ENCODE measurements at places on chromosomes 7 and 10.

- no peak for DNase-seq
Measured at GRCh38 chr7:27605689-27606269, 56.9 kb downstream of the HIBADH start.

DNA sequence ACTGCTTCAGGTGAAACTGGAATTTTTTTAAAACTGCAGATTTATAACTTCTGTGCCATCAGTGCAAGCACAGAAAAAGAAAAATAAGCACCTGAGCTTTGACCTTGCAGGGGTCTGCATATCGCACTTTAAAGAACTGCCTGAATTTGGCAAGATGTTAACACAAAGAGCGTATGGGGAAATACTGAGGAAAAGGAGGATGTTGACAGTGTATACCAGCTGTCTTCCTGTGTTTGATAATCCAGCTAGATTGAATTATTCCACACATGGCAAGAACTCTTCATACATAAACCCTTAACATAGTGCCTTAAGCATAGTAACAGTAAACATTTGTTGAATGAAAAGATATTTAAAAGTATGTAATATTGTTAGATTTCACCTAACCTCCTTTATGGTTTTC is 30.0 kb downstream of the SMC3 start:
- no peak for DNase-seq

DNA sequence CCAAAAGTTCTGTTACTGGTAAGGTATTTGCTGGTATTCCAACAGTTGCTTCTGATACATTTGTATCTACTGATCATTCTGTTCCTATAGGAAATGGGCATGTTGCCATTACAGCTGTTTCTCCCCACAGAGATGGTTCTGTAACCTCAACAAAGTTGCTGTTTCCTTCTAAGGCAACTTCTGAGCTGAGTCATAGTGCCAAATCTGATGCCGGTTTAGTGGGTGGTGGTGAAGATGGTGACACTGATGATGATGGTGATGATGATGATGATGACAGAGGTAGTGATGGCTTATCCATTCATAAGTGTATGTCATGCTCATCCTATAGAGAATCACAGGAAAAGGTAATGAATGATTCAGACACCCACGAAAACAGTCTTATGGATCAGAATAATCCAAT is 131.0 kb downstream of the AASS start:
- no peak for DNase-seq

- DNase-seq = no peak
Measured at GRCh38 chr7:21030237-21030871, 243.7 kb upstream of the SP8 start.

GRCh38 chr7:156585025-156585648 is 55.4 kb upstream of the RNF32 start:
- DNase-seq = no peak

- DNase-seq = no peak
Measured at GRCh38 chr10:45308707-45309106, 6.7 kb downstream of the OR13A1 start.

- DNase-seq = no peak
Measured at GRCh38 chr10:103280031-103280430, 3.1 kb downstream of the INA start.

DNA sequence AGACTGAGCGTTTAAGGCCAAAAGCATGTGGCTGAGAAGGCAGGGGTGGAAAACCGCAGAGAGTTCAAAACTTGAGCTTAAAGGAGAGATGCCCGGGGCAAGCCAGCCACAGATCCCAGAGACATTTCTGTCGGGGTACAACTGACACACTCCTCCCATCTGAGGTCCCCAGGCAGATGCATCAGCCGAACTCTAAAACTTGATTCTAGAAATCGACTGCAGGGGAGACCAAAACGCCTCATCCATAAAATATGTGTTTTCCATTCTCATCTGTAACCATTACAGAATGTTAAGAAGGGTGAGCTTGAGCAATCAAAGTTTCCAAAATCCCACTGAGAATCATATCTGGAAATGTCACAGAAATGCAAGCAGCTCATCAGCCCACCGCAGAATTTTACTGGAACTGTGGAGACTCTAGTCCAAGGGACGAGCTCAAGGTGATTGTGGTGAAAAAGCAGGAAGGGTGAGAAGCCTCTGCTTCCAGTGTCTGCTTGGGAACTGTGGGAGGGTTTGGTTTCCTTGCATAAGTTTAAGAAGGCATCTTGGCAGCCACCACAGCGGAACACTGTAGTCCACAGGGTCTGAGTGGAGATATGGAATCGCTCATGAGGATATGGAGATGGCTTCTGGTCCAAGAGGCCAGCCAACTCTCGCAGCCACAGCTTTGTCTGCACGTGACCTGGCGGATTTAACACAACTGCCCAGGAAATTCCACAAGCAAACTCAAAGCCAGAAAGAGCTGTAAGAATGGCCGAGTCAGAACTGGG is 249.2 kb downstream of the SFMBT2 start:
- no peak for DNase-seq

- no peak for DNase-seq
Measured at GRCh38 chr10:108090476-108091215, 926.1 kb upstream of the SORCS1 start.
